Activated T-helper 9 cell treated with anti-CD3 and anti-CD28 coated beads, Interleukin-2, amount 50 U/mL, for 16 hours (primary cell): ENCODE measurements at places on chromosomes 16 and 17.

GRCh38 chr17:50949128-50949988 is 83.2 kb upstream of the TOB1 start:
- no peak for DNase-seq

- DNase-seq, result no peak
These were observed 17.5 kb downstream of the ITGB3 start for GRCh38 chr17:47270946-47271705.

DNA sequence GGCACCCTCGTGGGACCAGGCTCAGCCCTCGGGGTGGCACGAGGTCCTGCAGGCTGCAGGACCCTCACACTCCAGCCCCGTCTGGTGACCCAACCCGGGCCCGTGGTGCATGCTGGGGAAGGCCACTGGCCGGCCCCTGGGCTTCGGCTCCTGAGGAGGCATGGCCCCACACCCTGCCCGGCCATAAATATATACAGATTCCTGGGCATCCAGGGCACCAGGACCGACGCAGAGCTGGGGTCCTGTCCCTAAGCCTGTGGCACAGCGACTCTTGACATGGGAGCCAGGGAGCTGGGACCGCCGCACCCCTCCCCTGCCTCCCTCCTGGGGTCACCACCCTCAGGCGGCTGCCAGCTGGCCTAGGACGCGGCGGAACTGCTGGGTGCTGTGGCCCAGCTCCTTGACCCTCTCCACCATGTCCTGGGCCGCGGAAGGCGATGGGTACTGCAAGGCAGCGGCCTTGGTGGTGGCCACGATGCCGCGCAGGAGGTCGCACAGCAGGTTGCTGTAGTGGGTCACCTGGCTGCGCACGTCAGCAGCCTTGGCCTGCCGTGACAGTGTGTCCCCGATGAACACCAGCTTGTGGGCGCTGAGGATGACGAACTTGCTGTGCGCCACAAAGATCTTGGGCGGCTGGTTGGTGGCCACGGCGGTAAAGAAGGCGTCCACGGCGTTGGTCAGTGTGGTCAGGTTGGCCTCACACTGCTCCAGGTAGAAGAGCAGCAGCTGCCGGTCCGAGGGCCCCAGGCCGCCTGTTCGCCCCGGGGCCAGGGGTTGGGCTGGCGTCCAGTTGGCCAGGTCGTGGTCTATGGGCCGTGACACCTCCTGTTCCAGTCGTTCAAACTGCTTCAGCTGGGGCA is 10.6 kb downstream of the CTRB1 start:
- no peak for DNase-seq

GRCh38 chr17:14318918-14319205 is 18.0 kb downstream of the HS3ST3B1 start:
- no peak for DNase-seq

DNA sequence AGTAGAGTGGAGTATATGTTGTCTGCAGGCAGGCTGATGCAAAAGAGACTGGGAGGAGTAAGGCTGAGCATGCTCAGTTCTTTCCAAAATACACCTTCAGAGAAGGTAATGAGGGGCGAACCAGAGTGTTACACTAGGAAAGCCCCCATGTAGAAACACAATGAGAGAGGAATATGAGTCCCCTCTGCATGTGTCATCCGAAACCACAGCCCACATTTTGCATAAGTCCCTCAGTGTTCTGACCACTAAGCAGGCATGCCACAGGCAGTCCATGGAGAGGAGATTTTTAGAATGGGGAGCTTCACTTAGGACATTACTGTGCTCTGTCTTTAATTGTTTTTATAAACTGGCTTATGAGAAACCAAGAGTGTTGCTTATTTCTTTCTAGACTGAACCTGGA is 32.0 kb downstream of the SLC6A2 start:
- no peak for DNase-seq

GRCh38 chr16:79089735-79090284 is 510.7 kb downstream of the MAF start:
- DNase-seq, result peak; percentile 36

DNA sequence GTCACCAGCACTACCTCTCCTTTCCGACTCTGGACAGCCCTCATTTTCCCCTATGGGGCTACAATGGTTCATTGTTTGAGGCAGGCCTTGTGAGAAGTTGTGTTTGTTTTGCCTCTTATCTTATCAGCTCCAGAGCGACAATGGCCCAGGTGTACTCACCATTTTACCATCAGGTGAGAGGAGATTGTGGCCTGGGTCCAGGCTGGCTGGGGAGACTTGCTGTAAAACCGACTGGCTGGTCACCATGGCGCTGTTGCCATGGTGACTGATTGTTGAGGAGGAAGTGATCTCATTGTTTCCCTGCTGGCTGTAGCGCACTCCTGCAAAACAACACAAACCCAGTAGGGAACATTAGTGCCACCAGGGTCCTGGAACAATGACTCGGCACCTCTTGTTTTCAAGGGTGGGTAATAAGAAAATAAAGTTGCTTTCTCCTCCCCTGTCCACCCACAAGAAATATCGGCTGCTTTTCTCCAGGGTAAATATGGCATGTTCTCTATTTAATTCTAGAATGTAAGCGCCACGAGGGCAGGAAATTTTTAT is 34.4 kb downstream of the HNF1B start:
- no peak for DNase-seq

GRCh38 chr17:80361495-80362220 is 53.3 kb upstream of the ENDOV start:
- DNase-seq, result no peak

- DNase-seq, result no peak
These were observed 15.8 kb downstream of the USP22 start for GRCh38 chr17:21027031-21027430.

GRCh38 chr17:57370037-57370581 is 113.8 kb downstream of the MSI2 start:
- DNase-seq, result no peak

DNA sequence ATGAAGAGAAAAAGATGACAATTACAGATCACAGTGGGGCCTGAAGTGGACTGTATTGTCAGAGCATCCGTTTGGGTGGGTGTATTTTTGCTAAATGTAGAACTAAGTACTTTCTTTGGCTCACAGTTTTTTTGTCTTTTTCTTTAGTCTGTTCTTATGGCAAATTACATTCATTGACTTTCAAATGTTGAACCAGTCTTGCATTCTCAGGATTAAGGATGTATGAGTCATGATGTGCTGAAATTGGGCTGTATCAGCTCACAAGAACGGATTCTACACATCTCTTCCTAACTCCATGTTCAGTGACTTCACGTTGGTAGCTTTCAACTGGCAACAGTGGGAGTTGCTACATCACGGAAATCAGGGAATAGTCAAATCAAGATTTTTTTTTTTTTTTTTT is 66.5 kb downstream of the TEX2 start:
- no peak for DNase-seq

GRCh38 chr17:30031214-30031869 is 85.3 kb upstream of the NSRP1 start:
- DNase-seq, result no peak

DNA sequence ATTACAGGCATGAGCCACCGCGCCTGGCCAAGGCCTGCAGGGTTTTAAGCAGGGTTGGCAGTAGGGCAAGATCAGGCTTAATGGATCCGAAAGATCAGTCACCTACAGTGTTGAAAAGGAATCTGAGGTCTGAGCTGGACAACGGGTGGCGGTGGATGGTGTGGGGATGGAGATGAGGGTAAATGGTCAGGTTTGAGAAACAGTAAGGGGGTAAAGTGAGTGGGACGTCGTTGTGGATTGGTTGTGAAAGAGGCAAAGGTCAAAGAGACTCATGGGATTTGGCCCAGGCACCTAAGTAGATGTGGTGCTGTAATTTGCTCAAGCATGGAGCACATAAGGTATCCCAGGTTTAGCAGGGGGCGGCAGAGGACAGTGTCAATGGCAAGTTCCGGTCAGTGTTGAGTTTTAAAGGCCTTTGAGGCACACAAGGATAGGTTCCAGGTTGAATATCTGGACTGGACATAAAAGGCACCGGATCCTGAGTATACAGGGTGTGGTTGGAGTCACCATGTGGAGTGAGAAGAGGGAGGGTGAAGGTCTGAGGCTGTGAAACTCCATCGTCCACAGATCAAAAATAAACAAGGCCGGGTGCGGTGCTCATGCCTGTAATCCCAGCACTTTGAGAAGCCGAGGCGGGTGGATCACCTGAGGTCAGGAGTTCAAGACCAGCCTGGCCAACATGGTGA is 1.1 kb upstream of the SLC16A5 start:
- no peak for DNase-seq

DNA sequence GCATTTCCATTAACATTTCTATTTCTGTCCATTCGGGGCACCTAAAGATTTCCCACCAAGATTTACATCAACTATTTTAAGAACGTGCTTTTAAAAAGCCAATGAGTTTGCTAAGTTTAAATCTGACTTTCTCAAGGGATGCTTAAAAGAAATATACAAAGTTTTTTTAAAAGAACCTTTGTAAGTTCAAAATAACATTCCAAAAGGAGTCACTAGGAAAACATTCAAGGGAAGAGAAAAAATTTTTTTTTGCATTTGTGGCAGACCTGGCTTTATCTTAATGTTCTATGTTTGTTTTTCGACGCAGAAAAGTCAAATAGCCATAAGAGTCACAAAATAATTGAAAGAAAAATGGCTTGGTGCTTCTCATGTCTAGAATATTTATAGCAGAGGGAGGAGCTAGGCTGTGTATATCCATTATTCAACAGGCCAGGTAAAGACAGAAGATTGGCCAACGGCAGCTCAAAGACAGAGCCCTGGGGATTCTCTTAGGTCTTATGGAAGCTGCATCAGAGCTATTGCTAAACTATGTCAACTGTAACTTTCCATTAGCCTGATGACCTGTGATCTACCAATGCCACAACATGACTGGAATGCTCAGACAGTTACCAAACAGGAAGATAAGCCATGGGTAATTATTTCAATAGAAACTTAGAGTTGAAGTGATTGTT is 37.8 kb upstream of the MYOCD start:
- DNase-seq, result no peak

- DNase-seq, result no peak
These were observed 318 bp upstream of the RBL2 start for GRCh38 chr16:53433930-53434376.

DNA sequence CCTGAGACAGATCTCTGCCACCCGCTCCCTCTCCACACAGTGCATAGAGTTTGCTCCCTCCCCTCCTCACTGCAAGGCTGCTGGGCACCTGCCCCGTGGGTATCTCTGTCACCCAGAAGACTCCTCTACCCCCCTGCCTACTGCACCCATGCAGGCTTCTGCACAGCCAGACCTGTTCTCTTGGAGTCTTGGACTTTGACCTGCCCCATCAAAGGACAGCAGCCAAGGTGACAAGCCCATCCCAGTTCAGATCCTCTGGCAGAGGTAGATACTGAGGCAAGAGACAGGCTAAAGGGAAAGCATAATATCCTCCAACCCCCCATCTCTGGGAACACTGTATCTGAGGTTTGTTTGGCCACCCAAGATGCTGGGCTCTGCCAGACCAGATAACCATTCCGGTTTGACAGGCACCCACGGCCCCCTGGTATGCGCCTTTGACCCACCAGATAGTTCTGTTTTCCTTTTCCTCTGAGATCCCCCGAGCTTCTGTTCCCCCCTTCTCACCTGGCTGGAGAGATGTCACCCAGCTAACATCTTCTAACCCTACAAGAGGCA is 239.6 kb downstream of the SOX9 start:
- no peak for DNase-seq

- DNase-seq, result no peak
These were observed 552 bp downstream of the C17orf58 start for GRCh38 chr17:67995570-67996263.

GRCh38 chr17:7421186-7421585 is 1.1 kb downstream of the SPEM1 start:
- no peak for DNase-seq

- no peak for DNase-seq
These were observed 15.0 kb upstream of the ADORA2B start for GRCh38 chr17:15929941-15930340.

DNA sequence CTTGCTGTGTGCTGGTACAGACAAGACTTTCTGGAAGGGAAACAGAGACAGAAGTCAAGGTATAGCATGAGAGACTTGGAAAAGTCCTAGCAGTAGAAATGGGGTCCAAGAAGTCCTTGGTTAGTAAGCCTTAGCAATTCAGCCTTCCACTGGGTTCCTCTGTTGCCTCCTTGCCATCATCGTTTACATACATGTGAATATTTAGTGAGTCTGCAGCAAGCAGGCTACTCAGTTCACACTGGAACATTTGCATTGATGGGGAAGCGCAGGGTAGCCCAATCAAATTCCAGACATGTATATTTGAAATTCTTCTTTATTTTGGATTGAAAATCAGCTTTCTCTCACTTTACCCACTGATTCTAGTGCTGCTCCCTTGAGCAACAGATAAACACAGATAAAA is 27.1 kb downstream of the LIMD2 start:
- DNase-seq, result no peak

GRCh38 chr16:48492133-48492532 is 106.9 kb upstream of the SIAH1 start:
- DNase-seq, result no peak

DNA sequence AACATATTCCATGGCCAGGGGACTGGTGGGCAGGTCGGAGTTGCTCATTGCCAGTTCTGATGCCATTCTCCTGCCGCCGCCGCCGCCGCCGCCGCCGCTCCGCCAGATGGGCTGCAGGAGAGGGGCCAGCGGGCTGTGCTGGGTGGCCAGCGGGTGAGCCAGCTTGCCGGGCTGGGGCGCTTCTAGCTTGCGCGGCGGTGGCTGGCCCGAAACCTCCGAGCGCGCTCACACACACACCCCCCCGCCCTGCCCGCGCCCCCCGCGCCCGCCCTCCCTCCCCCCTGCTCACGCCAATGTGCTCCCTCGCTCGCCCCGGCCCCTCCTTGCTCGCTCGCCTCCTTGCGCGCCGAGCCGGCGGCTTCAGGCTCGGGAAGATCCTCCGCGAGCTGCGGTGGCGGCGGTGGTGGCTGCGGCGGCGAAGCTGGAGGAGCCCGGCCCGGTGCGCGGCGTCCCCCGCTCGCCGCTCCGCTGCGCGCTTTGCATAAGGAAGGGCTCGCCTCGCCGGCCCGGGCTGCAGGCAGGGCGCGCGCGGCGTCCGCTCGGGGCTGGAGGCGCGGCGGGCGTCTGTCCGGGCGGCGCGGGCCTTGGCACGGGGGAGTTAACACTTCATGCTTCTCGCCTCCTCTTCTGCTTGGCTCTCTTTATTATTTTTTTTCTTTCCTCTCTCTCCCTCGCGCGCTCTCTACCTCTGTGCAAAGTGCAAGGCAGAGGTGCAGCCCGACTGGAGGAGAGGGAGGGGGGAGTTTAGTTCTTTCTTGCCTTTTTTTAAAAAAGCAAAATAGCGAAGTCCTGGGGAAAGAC is 500 bp downstream of the MAF start:
- peak; percentile 38 for DNase-seq

GRCh38 chr16:23280483-23280967 is 21.6 kb upstream of the SCNN1B start:
- DNase-seq, result no peak

DNA sequence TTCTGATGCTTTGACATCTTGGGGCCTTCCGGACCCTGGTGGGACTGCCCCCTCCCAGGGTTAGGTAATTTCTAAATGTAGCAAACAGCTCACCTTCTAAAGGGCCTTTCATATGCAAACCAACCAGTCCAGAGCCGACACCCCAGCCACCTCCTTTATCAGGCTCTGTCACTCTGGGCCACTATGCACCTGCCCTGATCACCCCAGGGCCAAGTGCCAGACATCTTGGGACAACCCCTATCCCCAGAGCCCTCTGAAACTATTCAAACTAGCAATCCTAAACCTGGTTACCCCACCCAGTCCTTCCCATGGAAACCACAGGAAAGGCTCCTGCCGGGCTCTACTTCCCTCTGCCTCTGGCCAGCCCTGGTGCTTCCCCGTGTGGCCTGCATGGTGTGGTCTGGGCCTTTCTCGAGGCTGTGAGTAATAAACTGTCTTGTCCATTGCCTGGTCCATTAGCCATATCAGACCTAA is 91.2 kb upstream of the TNRC6C start:
- no peak for DNase-seq

GRCh38 chr17:36731811-36732210 is 130.4 kb downstream of the MRM1 start:
- no peak for DNase-seq
